Activated T-helper 1 cell treated with anti-CD3 and anti-CD28 coated beads, Interleukin-2, amount 50 U/mL, for 16 hours (primary cell): ENCODE measurements at places on chromosomes 2 and 18.

DNA sequence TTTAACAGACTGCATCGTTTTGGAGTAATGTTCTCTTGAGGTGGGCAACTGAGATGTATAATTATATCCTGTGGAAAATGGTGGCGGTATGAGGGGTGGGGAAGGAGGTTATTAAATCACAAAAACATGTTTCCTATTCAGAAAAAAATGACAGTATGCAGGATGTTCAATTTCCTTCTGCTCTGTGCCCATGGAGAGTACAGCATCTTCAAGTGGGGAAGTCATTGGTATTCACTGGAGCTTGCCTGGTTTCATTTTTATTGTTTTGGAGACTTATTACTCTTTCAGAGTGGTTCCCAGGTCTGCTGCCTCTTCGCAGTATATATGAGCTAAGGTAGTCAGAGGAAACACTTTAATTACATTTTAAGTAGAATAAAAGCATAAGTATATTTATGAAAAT, 318.8 kb upstream of the RAB12 start:
- DNase-seq = no peak

DNA sequence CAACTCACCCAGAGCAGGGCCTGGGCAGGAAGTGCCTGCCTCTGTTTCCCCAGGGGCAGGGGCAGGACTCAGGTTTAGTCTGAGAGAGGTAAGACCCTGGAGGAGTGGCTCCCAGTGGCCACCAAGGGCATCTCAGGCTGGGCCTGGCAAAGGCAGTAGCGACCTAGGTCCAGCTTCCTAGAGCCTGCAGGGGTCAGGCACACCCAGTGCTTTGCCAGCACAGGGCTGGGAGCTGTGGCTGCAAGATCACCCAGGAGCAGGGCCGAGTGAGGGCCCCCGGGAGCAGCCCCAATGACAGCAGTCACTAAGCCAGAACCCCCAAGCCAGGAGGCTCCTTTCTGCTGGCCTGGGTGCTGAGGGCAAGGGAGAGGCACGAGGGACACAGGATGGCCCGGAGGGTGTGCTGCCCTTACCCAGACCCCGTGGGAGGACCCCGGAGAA, 8.8 kb upstream of the DUSP2 start:
- DNase-seq = no peak

DNA sequence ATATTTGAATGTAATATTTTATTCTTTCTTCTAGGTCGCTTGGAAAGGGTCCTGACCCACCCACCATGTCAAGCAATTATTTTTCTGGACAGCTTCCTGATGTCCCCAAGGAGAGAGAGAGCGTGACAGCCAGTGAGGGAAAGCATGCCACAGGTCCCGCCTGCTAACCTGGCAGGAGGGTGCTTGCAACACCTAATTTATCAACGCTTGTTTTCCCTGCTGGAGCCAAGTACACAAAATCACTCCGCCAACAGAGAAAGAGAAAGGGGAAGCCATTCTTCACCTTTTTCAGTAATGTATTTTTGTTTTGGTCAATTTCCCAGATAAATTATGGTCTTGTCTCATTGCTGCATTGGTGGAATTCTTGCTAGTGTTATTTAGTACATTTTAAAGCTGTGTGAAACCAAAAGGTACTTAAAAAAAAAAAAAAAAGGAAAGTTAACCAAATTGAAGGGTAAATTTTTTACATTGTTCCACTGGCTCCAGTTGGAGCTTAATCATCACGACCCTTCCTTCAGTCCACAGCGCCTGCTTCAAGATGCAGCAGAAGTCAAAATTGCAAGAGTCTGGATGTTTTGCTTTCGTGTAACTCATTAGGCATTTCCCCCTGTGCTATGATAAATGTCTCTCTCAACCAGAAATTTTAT, 88.5 kb upstream of the COPS8 start:
- no peak for DNase-seq

DNA sequence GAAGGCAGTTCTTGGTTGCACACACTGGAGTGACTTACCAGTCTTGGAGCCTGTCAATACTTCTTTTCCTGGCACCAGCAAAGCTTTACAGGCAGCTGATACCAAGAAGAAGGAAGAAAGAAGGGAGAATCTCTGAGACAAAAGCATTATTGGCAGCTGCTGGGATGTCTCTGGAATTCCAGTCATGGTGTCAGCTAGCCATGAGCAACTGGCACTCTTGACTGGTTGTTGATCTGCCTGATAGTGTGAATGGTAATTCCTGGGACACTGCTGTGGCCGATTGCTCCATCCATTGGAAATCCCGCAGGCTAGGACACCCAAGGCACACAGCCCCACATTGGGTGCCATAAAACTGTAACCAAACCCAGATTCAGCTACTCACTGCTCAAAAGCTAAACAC, 17.8 kb upstream of the SPAG16 start:
- no peak for DNase-seq

DNA sequence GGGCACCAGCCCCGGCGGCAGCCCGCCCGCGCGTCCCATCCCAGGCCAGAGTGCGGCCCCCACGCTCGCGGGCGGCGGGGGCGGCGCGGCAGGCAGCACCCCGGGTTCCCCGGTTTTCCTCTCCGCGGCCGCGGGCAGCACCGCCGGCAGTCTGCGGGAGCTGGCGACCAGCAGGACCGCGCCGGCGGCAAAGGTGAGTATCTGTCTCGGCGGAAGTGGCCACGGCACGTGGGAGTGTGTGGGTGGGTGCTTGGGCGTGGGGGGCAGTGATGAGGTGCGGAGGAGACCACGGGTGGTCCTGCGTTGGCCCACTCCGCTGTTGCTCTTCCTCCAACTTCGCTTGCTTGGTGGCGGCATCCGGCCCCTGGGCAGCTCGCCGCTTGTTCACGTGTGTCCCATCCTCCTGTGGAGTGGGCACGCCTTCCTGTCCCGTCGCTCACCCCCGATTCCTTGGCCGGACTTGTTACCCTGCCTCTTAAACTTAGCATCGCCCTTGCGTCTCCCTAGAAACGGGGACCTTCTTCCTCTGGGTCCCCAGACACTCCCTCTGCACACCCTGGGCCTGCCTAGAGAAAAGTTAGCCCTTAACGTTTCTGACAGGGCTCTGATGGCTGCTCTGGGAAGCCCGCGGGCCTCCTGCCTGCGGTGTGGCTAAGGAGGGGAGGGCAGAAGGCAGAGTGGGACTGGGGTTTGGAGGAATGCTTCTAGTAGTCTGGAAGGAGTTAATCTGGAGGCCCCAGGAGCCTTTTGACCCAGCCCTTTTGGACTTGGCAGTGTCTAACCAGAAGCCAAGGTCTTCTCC, 1.1 kb downstream of the SH3RF3 start:
- DNase-seq = no peak

DNA sequence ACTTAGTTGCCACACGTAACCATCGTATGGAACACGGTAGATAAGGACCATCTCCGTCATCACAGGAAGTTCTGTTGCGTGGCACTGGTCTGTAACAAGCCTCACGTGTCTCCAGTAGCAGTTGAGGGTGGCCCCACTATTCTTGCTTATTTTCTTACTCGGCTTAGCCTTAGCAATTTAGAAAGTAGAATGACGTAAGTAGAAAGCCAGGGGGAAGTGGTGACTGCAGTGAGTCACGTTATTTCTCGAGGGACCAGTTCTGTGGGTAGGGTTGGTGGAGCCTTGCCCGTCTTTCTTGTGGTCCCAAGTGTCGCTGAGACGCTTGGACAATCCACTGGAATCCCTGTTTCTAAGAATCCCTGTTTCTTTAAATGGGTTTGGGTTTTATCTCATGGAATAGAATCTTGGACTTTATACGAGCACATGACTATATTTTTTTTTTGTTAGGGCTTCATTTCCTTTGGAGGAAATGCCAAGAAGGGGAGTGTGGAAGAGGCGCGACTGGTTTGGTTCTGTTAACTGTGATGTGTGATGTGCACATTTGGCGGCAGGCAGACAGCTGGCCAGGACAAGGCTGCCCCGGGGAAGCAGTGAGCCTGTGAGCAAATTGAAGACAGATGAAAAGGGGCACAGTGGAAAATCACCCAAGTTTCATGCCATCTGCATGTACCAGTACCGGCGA, 96.2 kb downstream of the CABLES1 start:
- peak; percentile 57 for DNase-seq

GRCh38 chr18:427005-427404, 73.5 kb downstream of the COLEC12 start:
- DNase-seq = no peak

DNA sequence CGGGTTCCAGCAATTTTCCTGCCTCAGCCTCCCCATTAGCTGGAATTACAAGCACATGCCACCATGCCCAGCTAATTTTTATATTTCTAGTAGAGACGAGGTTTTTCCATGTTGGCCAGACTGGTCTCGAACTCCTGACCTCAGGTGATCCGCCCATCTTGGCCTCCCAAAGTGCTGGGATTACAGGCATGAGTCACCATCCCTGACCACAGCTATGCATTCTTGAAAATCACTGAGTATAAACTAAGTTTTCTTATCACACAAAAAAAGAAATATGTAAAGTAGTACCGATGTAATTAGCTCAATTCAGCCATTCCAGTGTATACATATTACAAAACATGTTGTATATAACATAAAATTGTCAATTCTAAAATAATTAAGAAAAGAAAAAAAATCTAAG, 232.7 kb downstream of the MBD2 start:
- DNase-seq = no peak

DNA sequence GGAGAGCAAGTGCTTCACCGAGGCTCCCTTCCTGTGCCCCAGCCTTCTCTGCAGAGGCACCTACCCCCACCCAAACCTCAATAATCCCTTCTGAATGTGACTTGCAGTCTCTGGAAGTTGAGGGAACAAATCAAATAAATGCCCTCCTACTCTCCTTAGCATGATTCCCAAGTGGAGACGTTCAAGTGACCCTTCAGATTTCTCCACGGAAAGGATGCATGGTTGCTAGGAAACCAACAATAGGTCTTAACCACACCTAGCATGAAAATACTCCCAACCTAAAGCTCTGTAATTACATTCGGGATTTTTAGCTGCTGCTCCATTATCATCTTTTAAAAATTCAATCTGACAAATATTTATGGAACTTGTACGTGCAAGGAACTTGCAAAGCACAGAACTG, 50.2 kb upstream of the CABLES1 start:
- DNase-seq = no peak

- no peak for DNase-seq
Observed at GRCh38 chr18:5175378-5175777, 21.7 kb downstream of the AKAIN1 start.

DNA sequence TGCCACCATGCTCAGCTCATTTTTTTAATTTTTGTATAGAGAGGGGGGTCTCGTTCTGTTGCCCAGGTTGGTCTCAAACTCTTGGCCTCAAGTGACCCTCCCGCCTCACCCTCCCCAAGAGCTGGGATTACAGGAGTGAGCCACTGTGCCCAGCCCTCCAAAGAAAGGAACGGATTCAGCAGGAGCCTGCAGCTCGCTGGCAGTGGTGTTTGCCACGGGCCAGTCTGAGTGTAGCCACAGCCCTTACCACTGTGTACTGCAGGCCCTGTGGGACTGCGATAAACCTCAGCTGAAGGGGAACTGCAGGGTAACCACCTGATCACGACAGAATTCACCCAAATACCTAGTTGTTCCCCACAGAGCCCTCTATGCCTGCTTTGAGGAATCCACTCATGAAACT, 6.8 kb downstream of the COPS9 start:
- no peak for DNase-seq

GRCh38 chr2:16092861-16093638, 152.7 kb downstream of the MYCN start:
- no peak for DNase-seq
